Right atrium auricular region (tissue), 2 donors: ENCODE measurements at places on chromosomes 7 and 10. TPM values are rescaled to one million over a fixed set of nuclear protein-coding genes. Genes with fewer than 3 reads are reported as not detected.

Gene CC2D2B
- total RNA-seq, result 1.6 TPM

DNA sequence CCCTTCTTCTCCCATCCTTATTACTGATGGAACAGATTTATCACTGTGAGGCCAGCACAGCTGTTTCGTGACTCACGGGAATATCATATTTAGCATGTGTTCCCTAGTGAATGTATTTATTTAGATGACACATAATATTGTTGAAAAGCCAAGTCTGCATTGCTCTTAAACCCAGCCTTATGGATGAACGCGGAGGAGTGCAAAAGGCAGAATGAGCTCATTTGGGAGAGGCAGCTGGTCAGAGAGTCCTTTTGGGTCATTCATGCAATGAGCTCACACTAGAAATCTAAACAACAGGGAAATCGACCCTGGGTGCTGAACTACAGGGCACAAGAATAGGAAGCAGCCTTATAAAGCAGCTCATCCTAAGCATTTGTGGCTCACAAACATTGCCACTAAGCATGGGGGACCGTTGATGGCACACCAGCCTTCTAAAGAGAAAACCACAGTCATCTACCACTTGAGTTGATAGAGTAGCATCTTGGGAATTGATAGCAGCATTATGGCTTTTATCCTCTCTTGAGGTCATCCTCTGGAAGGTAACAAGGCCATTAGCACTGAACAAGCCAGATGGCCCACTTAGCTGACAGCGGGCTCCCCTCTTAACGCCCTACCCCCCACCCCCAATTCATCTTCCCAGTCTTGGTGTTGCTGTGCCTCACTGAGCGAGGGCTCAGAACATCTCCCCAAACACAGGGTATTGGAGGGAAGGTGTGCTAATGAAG is 32.9 kb upstream of the SDK1 start:
- no peak for DNase-seq

- DNase-seq, result no peak
Observed at GRCh38 chr7:1623810-1624209, 46.3 kb upstream of the ELFN1 start.

Gene RNF32
- not detected for total RNA-seq

Gene GPR26
- not detected for total RNA-seq

Gene ATP6V0A4
- not detected for total RNA-seq

Gene LMOD2
- total RNA-seq, result 374 TPM

- DNase-seq, result no peak
Observed at GRCh38 chr10:66218289-66218688, 707.5 kb upstream of the LRRTM3 start.

GRCh38 chr7:7122701-7123281 is 59.6 kb upstream of the C1GALT1 start:
- DNase-seq, result no peak

DNA sequence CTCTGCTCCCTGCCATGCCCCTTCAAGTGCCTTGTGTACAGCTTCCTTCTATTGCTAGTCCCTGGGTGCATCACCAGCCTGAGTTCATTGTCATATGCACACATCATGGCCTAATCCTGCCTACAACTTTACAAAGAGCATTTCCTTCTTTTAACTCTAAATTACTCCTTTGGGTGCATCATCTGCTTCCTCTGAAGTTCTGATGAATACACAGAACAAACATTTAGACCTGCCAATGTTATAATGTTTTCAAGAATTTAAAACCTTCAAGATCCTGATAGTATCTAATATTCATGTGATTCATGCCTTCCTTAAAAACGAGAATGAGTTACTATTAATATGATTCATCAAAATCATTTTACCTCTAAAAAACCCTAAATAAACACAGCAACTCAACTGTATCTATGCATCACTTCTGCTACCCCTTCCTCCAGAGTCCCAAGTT is 357.1 kb downstream of the MAGI2 start:
- DNase-seq, result no peak

DNA sequence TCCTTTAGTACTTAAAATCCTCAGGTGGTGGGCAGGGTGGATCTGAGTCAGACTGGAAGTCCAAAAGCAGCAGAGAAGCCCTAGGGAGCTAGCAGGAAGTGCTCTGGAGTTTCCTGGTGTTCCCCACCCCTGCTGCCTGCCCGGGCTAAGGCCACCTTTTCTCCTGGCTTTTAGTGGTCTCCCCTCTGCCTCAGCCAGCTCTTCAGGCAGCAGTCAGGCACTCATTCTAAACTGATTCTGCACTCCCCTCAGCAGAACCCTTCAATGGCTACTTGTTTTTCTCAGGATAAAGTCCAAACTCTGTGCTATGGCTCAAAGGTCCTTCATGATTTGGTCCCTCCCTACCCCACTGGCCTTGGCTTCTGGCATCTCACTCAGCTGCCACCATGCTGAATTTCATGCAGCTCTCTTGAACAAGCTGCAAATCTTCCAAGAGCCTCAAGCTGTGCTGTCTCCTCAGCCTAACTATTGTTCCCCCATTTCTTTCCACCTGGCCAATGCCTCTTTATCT is 28.9 kb upstream of the DNMBP start:
- DNase-seq, result no peak

- no peak for DNase-seq
Observed at GRCh38 chr10:117720931-117721835, 178.6 kb downstream of the EMX2 start.

DNA sequence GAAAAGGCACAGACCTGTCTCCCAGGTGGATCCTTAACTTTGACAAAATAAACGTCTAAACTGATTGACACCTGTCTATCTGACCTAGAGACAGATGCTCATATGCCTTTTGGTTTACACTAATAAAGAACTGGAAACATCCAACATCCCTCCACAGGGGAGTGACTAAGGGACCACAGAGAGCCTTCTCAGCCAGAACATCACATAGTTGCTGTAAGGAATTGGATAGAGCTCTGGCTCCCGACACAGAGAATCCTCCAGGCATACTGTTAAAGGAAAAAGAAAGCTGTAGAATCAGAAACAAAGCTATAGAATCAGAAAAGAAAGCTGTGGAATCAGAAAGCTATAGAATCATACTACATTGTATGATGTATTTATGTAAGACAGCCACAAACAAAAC is 258.8 kb downstream of the STK31 start:
- DNase-seq, result no peak

GRCh38 chr7:29946428-29947186 is 43.0 kb downstream of the SCRN1 start:
- DNase-seq, result no peak

DNA sequence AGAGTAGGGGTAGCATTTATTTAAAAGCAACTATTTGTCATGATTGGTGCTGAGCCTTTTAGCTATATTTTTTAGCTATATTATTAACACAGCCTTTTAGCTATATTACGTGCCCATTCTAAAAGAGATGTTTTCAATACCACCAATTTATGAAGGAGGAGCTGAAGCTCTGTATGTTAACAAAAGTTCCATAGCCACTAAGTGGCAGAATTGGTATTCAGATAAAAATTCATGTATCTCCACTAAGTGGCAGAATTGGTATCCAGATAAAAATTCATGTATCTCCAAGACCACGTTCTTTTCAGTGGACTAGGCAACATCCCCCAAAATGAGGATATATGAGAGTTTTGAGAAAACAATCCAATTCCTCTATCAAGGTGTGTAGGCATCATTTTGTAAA is 268.6 kb downstream of the HGF start:
- no peak for DNase-seq

DNA sequence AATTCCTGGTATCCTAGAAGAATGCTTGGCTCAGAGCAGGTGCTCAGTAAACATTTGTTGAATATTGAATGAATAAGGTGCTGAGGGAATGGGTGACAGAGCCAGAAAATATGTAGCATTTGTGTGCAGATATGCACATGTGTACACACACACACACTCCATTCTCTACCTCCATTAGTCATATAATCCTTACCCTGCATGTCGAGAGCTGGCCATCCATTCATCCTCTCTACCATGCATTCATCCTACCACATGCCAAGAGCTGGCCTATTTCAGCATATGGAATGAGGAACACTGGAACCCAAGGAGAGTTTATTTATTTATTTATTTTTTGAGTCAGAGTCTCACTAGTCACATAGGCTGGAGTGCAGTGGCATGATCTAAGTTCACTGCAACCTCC is 284.8 kb downstream of the PLXNA4 start:
- DNase-seq, result no peak

- DNase-seq, result no peak
Observed at GRCh38 chr7:75756991-75757676, 14.9 kb downstream of the CCL26 start.

Gene WDFY4
- 0.70 TPM for total RNA-seq

GRCh38 chr7:108090791-108091460 is 39.2 kb downstream of the LAMB4 start:
- no peak for DNase-seq

DNA sequence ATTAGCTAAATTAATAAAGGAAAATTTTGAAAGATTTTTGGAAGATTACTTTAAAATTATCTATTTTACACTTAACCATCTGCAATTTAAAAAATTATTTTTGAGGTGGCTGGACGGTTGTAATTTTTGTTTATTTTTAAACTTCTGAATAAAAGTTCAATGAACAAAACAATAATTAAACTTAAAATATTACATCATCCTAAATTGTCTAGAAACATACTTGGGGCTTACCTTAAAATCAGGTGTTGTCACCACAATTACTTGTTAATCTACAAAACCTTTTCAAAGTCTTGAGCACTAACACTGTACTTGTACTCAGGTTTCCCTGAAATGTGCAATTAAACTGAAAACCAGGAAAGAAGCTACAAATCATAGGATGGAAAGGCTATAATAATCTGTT is 328.3 kb downstream of the NXPH1 start:
- DNase-seq, result no peak

DNA sequence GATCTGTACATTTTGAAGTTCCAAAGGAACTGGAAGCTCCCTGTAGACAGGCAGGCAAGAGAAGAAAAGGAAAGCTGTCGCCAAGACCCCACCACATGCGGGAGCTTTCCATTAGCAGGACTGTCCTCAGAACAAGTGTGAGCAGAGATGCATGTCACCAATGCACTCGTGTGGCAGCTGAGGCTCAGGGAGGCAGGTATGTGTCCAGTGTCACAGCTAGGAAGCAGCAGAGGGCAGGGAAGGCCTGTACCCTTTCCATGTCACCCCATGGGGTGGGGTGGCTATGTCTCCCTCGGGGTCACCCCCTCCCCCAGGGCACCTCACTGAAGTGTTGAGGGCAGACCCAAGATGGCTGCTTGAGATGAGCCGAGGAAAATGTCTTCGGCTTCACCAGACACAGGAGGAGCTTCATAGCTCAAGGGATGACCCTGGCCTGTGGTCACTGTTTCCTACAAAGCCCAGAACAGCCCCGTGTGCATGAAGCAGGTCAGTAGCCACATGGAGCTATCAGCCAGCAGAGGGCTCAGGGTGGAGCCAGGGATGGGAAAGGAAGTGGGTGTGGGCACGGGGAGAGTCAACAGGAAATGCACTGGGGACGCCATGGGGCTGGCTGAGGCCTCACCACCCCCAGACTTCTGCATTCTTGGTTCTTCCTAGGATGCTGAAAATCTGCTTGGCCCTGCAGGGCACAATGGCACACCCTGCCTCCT is 96.6 kb downstream of the FAM53B start:
- DNase-seq, result peak; percentile 80

- DNase-seq, result peak; percentile 99
Observed at GRCh38 chr7:95596198-95597063, at the start of gene PDK4. Gene PDK4, minus strand, starts transcription at chr7:95596516. Its CDS starts 223 bp downstream, at chr7:95596293.

GRCh38 chr10:126391192-126391885 is 3.1 kb upstream of the ADAM12 start:
- DNase-seq, result no peak

Gene PRKCQ
- total RNA-seq, result not detected

Gene HIPK2
- total RNA-seq, result 131 TPM

DNA sequence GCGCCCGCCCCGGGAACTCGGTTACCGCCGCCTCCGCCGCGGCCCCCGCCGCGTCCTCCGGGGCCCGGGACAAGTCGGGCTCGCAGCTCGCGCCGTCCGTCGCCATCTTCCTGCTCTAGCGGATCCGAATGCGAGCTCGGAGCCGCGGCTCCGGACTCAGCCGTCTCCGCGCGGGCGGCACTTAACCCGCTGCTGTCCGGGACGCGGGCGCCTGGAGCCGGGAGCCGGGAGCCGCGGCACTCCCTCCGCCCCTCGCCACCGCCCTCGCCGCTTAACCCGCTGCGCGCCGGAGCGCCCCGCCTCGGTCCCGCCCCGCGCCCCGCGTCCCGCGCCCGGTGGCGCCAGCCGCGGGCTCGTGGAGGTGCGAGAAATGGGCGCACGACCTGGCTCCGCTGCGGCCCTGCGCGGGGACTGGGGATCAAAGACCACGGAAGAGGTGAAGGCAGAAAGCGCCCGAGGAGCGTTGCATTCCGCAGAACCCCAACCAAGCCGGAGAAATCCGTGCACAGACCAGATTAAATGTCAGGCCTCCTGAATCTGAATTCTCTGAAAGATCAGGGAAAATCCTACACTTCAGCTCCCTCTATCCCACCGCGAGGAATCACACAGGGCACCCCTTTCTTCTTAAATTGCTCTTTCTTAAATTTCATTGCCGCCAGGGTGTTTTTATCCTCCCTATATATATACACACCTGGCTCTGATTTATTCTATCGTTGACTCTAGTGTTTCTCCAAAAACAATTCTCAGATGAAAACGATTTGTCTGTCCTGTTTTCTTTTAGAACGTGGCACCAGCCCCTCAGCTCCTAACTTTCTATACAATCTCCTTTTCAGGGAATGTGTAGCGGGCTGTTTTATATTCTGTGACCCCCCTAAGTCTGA is at the start of gene CTTNBP2:
TSS of gene CTTNBP2 (minus strand) at position 132 of the 881 bp plus-strand sequence. CDS start at position 106, 26 bp downstream.
- DNase-seq, result peak; percentile 65

DNA sequence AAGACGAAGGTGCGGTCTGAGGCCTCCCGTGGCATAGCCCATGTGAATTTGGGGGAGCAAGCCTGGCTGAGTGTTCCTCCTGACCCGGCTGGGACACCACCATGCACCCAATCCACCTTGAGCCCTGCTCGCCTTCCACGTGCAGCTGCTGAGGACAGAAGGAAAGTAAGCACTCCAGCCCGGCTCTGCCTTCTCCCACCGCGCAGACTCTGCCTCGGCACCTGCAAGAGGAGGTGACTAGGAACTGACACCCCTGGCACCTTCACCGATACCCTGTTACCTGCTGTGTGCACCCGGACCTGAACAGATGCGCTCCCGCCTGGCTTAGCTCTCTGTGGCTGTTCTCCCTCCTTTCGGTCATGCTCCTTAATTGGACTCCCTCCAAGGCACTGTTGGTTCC is 57.0 kb upstream of the OPN4 start:
- DNase-seq, result peak; percentile 54

Gene CLCN1
- total RNA-seq, result not detected

Gene CNNM1
- 0.79 TPM for total RNA-seq

Gene MKI67
- 4.0 TPM for total RNA-seq

Gene PDLIM1
- 130 TPM for total RNA-seq

- no peak for DNase-seq
Observed at GRCh38 chr10:23344241-23344841, at the start of gene C10orf67. Gene C10orf67, minus strand, starts transcription at chr10:23344797. Its CDS starts 23 bp downstream, at chr10:23344774.

Gene PRSS1
- total RNA-seq, result not detected

DNA sequence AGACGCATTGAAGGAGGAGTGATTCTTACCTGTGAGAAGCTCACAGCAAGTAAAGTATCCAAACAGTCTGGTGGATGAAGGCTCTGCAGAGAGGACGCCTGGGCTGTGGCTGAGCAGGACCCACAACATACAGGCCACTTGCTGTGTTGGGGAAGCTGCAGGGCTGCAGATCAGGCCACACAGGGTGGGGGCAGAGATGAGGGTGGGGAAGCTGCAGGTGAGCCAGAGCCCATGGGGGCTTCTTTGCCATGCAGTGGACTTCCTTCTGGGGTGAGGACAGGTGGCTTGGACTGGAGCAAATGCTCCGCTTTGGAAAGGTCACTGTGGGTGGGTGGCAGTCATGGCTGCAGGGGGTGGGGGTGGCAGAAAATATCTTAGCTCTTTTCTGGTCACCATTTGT is 214.8 kb downstream of the GLRX3 start:
- DNase-seq, result no peak

Gene PTF1A
- not detected for total RNA-seq
